Stimulated activated CD4-positive, alpha-beta T cell treated with anti-CD3 and anti-CD28 coated beads, Interleukin-12 subunit alpha, Interleukin-12 subunit beta, amount 100 ng/mL, for 24 hours (primary cell): ENCODE measurements at places on chromosomes 6 and 20.

DNA sequence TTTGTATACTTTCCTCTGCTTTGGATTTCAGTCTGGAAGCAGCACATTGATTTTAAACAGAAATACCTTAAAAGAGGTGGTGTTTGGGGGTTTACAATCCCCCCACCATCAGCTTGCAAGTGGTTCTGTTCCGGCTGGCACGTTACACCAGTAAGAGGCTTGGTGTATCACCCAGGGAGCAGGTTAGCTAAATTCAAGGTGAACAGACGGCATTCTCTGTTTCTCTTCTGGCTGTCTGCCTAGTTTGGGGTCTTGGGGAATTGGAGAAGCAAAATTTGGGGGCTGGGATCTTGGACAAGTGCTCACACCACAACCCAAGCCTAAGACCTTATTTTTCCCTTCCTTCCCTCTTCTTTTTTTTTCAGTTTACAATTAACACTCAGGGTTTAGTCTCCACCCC, 7.5 kb upstream of the APCDD1L start:
- no peak for DNase-seq

- DNase-seq: no peak
Observed at GRCh38 chr20:37280403-37280802, 9.1 kb upstream of the MANBAL start.

DNA sequence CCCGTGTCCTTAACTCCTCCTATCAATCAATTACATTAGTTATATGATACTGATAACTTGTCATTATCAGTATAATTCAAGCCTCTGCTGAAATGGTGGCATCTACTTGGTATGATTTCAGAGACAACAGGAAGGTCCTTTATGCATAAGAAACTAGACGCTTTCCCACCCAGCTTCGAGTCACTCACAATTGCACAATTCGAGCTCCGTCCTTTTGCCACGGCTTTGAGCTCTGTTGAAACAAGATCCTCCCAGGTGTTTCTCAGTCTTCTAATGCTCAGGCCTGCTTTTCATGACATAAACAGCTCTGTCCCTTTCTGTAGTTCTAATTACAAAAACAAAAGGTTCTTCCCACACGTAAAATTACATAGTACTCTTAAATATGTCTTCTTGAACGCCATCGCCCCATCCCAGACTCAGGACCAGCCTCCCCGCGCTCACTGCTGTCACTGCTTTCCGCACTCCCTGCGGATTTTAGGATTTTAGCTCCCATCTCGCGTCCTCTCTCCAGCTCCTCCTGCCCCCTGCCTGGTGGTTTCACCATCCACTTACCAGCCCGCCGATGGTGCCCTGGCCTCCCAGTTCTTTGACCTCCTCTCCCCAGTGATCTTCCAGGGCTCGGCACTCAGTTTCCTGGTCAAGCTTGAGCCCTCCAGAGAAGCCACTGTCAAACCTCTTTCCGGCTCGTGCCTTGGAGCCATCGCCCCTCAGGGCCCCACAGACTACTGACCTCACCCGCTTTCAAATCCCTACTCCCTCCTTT, 23.2 kb upstream of the PNPLA1 start:
- DNase-seq: no peak

DNA sequence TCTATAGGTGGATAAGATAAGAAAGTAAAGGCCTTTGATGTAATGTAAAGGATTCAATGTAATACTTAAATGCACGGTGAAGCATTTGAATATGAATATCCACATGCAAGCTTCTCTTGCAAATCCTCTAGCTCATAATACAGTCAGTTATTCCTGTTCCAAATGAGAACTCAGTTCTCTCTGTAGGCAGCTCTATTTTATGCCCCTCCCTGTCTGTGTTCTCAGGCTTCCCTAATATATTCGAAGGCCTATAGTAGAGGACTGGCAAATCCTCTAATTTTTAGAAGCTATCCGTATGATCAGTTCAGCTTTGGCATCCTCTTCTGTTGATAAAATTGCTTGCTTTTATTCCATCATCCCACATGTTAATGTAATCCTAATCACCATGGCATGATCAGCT, 200.2 kb downstream of the UBE3D start:
- no peak for DNase-seq

DNA sequence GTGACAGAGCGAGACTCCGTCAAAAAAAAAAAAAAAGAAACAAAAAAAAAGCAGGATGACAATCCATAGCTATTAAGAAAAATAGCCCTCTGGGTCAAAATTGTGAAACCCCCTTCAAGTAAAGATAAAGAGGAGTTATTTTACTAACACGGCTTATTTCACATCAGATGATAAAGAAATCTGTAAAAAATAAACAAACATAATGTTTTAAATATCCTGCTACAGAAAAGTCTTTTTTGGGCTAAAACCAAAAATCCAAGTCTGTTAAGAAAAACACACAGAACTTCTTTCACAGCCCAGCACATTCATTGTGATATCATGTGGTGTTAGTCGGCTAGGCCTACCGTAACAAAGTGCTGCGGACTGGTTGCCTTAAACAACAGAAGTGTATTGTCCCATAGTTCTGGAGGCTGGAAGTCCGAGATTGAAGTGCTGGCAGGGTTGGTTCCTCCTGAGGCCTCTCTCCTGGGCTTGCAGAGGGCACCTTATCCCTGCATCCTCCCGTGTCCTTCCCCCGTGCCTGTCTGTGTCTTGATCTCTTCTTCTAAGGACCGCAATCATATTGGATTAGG, 239.2 kb upstream of the TAB2 start:
- DNase-seq: no peak

GRCh38 chr20:12695937-12696336, 312.8 kb upstream of the SPTLC3 start:
- DNase-seq: no peak

DNA sequence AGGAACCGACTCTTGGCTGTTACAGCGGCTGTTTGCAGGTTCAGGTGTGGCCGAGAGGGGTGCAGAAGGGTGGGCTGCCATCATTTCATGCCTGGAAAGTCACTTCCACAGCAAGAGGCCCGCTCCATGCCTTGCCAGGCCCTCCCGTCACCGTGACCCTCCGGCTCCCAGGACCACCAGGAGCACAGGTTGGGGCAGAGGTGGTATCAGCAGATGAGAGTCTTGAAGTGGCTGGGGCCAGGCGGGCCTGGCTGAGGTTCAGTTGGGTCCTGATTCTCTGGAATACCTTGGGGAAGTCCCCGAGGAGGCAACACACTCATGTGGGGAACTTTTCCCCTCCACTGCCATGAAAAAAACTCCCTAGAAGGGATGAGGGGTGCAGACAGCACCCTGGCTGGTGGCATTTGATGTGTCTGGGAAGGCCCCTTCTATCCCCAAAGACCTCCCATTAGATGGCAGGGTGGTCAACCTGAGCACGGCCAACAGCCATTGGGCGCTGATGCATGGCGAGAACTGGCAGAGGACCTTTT, 34.2 kb upstream of the IRF4 start:
- DNase-seq: no peak

- no peak for DNase-seq
Observed at GRCh38 chr20:50270034-50270395, 79.4 kb downstream of the CEBPB start.

GRCh38 chr6:27144740-27145079, 102.8 kb upstream of the PRSS16 start:
- no peak for DNase-seq
